ENCODE measurements at places on chromosomes 2 and 18.

DNA sequence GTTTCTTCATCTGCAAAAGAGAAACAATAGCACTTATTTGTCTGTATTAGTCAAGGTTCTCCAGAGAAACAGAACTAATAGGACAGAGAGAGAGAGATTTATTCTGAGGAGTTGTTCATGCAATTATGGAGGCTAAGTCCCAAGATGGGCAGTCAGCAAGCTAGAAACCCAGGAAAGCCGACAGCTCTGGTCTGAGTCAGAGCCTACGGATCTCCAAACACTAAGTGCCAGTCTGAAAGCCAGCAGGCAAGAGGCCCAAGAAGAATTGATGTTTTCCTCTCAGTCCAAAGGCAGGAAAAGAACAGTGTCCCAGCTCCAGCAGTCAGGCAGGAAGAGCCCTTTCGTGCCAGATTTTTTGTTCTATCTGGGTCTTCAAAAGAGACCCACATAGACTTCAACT lies 36.5 kb upstream of the SLC66A3 start:
- no peak for DNase-seq

DNA sequence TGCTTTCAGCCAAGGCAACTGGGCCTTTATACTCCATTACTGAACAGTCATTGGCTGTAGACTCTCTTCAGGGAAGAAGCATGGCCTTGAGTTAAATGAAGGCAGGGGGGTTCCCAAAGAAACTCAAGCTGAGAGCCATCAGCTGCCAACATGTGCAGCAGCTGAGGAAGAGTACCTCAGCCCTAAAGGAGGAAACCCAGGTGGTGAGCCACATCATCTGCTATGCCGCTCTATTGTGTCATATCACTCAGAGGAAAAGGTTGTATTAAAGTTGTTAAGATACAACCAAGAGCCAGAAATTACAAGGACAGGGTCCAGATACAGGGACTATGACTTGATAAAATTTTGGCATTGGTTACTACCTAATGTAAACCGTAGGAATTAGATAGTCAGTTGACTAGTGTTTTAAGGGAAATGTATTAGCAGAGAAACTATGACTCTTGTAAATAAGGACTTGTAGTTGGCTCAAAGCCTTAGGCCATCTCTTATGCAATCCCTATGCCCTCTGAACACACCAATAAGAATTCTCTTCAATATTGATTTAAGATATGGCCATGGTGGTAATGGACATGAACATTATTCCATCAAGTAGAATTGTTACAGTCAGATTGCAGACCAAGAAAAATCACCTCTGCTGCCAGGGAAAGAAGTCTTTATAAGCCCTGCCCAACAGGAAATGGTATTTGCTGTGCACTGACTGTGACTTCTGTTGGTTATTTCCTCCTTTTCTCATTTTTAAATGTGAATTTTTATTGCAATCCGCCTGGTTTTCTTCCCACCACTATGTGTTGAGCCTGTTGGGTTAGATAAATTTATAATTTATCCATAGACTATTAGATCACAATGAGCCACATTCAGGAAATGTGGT lies 9.2 kb upstream of the LRPPRC start:
- DNase-seq, result no peak

- DNase-seq, result no peak
Observed at GRCh38 chr18:373780-374179, 105.9 kb upstream of the THOC1 start.

GRCh38 chr2:26843041-26843440 lies 4.9 kb upstream of the DPYSL5 start:
- DNase-seq, result peak; percentile 65

GRCh38 chr2:173884025-173884802 lies 81.0 kb downstream of the SP3 start:
- DNase-seq, result peak; percentile 31

DNA sequence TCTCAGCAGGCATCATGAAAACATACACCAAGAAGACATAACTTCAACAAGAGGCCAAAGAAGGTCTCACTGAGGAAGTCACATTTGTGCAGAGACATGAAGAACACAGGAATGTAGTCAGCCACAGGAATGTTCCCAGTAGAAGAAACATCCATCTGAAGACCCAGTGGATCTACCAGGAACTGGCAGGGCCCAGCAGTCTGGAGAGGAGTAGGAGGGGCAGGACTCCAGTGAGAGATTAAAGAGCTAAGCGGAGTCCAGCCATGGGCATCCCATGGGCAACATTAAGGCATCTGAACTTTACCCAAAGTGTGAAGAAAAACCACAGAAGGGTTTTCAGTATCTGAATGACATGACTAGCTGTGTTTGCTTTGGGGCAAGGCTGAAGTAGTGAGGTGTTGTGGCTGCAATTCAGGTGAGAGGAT lies 103.1 kb downstream of the UPP2 start:
- DNase-seq, result no peak

DNA sequence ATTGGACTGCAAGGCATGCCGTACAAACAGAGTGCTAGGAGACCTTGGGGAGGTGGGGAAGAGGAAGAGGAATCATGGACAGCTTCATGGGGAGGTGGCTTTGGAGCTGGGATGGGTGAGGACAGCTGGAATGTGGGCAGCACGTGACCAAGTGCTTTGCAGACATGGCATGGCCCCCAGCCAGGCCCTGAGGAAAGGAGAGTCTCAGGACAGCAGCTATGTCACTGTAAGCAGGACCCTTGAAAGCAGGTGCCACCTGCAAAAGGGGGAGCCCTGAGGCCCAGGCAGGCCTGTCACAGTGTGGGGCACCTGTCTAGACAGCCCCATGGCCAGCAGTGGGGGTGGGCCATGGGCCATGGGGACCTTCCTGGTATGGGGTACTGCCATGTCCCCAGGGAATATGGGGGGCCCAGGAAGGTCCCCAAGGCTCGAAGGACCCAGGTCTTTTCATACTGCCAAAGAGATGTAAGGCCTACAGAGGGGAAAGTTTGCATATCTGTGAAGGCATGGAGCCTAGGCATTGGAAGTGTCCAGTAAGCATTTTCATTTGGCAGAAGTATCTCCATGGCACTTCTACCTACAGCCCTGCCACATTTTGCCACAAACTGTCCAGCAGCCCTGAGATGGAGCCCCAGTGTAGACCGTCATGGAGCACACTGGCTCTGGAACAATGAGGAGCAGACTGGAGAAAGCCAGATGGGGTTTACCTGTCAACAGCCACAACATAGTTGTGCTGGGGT lies 9.9 kb downstream of the PAX8 start:
- no peak for DNase-seq

DNA sequence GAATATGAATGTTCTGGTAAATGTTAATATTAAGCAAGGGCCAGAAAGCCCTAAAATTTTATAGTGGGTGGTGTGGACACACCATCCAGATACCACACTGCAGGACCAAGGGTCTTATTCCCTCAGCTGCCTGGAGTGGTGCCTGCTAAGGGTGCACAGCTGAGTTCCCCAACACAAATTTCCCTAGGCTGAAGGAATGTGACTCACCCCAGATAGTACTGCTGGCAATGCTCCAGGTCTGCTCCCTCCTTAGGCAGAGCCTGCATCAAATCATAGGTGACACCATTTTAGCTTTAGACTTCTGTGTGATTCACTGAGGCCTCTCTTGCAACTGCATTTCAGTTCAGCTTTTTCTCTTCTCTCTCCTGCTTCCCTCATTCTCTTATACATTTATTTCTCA lies 321.1 kb downstream of the SATB2 start:
- DNase-seq, result no peak

GRCh38 chr2:714005-714741 lies 37.0 kb upstream of the TMEM18 start:
- peak; percentile 24 for DNase-seq

GRCh38 chr2:108106731-108107130 lies 120.4 kb downstream of the SLC5A7 start:
- no peak for DNase-seq
